ENCODE measurements at places on chromosomes 1 and 21.

- no peak for DNase-seq
Measured at GRCh38 chr1:85135392-85135798, 65.4 kb downstream of the SYDE2 start.

- no peak for DNase-seq
Measured at GRCh38 chr1:118155106-118155505, 29.9 kb downstream of the SPAG17 start.

- DNase-seq, result no peak
Measured at GRCh38 chr1:202723708-202724107, 13.5 kb upstream of the SYT2 start.

DNA sequence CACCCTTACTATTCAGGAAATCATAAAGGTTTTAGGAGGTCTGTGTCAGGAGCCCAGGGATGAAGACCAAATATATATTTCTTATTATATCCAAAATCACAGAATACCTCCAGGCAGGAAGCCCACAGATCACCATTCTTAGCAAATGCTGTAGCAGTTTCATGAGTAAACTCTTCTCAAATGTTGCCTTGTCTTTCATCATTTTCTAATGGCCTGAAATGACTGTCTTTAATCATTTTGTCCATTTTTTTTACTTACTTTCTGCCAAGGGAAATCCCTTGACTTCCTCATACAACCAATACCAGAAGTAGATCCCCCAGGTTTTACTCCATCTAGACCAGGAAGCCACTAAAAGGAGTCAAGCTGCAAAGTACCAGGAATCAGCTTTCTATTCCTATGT is 32.4 kb downstream of the PSMG1 start:
- DNase-seq, result no peak

- no peak for DNase-seq
Measured at GRCh38 chr1:85334962-85335361, 58.5 kb upstream of the BCL10 start.

GRCh38 chr1:50967416-50968157 is 2.5 kb upstream of the CDKN2C start:
- DNase-seq, result no peak

DNA sequence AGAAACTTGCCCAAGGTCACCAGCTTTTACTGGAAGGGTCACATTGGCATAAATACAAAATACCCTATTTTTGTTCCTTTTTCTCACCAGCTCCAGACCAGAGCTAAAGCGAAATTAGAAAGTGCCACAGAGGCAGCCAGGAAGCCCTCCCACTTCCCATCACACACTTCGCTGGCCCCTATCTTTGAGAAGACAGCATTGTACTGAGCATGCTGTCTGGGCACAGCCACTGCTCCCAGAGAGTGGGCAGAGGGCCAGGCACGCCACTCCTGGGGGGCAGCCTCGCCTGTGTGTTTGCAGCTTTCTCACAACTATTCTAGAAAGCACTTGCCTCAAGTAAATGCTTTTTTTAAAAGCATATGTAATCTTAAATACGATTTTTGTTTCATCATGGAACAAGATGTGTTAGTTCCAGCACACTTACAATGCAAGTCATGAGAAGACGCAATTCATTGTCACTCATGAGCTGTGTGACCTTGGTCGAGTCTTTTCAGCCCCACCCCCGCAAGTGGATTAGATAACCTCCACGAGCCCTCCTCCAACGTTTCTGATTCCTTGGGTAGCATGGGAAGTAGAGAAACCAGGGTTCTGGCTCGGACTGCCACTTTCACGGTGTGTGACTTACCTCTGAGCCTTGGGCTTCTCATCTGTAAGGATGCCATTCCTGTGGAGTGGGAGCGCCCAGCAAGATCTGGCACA is 25.7 kb upstream of the EPHA8 start:
- DNase-seq, result no peak

- no peak for DNase-seq
Measured at GRCh38 chr1:66276218-66276617, 257.7 kb upstream of the SGIP1 start.

- no peak for DNase-seq
Measured at GRCh38 chr1:25680701-25681100, 64.1 kb downstream of the MAN1C1 start.

GRCh38 chr1:30759718-30760281 is 2.2 kb upstream of the LAPTM5 start:
- no peak for DNase-seq

GRCh38 chr1:77370161-77370560 is 88.3 kb downstream of the AK5 start:
- DNase-seq, result no peak

- no peak for DNase-seq
Measured at GRCh38 chr1:56719171-56719570, 74.1 kb downstream of the PRKAA2 start.

DNA sequence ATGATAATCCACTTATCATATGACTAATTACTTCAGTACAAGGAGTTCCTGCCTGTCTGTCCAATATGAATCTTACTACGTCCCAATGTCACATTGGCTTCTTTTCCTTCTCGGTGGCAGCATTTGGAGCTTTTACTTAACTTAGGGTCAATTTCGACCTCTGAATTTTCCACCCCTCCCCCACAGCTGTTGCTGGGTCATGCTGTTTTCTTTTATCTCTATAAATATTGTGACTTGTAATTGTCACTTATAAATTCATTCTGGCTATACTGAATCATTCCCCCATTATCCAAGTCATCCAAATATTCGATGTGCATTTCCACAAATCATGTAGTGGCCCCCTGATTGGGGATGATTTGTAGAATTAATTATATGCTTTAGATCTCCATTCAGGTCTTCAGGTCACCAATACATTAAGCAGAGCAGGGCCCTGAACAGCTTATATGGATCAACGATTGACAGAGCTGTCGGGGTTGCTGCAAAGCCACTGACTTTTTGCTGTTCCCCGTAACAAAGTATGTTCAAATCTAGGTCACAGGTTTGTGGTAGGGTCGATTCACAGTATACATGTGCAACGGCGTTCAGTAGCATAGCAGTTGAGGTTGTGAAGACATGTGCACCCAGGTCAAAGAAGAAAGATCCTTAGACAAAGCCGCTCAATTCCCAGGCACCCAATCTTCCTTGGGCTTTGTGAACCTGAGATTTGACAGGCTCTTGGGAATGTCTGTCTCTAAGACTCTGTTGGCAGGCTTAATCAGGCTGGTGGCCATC is 18.3 kb upstream of the RNU1-4 start:
- DNase-seq, result peak; percentile 4

DNA sequence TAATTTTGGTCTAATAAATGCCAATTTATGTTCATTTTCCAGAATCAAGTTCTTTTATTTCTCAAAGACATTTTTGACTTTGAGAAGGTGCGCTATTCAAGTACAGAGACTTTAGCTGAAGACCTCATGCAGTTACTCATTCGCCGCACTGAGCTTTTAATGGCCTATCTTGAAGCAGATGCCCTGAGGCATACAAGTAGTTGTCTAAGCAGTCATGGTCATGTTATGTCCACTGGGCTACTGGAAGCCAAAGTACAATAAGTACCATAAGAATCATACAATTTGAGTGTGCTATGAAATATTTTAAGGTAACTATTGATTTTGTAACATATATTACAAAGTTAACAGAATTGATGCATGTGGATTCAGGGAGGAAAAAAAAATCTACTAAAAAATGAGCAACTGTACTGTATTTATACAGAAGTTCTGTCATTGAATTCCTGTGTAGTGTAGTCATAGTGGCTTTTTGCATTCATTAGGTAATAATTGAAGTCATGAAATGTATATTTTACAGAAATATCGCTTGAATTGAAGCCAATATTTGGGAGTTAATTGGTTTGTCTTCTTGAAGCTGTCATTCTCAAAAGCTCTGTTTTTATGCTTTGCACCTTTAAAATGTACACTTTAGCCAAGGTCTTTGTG is 13.5 kb upstream of the NEXN start:
- no peak for DNase-seq

GRCh38 chr1:62058956-62059355 is 135.7 kb upstream of the L1TD1 start:
- DNase-seq, result no peak

DNA sequence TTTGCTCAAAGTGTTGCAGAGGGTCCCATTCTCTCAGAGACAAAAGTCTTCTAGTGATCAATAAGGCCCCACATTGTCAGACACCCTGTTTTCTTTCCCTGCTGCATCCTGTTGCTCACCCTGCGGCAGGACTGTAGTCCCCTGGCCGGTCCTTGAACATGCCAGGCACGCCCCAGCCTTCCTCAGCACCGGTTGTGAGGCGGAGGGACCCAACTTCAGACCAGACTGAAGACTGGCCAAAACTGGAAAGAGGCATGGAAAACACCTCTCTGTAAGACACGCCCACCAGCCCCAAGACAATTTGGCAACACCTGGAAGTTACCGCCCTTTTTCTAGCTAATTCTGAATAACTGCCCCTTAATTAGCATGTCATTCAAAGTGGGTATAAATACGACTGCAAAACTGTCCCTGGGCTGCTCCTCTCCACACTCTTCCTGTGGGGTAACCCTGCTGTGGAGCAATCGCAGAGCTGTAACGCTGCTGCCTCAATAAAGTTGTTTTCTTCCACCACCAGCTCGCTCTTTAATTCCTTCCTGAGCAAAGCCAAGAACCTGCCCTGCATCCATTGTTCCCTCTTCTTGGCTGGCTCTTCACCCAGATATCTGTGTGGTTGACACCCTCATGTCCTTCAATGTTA is 23.8 kb downstream of the PLA2G2A start:
- DNase-seq, result no peak

Measured in tibial nerve (tissue), 4 donors.